ENCODE measurements at places on chromosomes 12 and 14.

DNA sequence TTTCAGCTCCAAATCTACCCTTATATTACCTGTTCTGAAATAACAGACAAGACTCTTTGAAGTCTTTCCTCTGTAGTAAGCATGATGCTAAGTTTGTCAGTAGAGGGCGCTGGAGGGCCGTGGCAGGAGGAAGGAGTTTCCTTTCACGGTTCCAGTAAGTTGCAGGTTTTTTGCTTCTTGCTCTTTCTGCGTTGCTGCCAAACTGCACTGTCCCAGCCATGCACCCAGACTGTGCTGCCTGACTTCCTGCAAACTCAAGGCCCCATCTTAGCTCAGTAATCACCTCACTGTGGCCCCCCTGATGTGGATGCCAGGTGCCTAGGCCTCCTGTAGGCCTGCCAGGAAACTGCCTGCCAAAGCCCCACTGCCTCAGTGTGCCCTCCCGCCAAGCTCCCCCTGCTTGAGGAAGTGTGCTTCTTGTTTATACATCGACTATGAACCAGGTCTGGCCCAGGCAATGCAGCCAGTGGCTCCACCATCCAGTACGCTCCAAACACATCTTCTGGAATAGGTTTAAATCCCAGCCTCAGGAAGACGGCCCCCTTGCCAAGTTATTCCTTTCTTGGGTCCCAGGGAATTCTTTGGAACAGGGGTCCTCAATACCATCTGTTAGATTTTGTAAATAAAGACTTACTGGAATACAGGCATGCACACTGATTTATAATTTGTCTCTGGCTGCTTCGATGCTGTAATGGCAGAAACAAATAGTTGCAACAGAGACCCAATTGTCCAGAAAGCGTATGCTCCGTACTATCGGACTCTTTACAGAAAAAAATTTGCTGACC lies 193.7 kb upstream of the LRIG3 start:
- peak; percentile 90 for DNase-seq

DNA sequence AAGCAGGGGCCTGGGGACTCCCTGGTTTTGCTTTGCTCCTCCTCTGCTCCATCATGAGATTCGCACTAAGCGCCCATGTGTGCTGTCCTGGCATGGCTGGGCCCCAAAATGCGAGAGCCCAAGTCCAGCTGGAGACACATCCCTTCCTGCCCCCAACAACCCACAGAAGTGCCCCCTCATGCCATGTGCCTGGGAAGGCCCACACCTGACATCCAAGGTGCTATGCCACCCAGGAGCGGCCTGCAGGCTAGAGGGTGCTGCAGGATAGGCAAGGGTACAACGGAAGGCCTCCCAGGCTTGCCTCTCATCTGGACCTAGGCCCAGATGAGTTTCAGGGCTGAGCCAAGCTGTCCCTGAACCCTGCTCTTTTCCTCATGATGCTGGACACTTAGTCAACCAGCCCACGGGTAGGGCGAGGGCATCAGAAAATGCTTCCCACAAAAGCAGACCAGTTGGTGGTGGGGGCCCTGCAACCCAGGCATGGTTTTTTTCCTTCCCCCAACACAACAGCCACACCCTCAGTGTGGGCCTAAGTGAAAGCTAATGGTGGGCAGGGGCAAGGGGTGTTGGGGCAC lies 13.2 kb upstream of the KRT80 start:
- no peak for DNase-seq

GRCh38 chr14:66508846-66509621 lies 1.1 kb downstream of the GPHN start:
- peak; percentile 46 for DNase-seq

DNA sequence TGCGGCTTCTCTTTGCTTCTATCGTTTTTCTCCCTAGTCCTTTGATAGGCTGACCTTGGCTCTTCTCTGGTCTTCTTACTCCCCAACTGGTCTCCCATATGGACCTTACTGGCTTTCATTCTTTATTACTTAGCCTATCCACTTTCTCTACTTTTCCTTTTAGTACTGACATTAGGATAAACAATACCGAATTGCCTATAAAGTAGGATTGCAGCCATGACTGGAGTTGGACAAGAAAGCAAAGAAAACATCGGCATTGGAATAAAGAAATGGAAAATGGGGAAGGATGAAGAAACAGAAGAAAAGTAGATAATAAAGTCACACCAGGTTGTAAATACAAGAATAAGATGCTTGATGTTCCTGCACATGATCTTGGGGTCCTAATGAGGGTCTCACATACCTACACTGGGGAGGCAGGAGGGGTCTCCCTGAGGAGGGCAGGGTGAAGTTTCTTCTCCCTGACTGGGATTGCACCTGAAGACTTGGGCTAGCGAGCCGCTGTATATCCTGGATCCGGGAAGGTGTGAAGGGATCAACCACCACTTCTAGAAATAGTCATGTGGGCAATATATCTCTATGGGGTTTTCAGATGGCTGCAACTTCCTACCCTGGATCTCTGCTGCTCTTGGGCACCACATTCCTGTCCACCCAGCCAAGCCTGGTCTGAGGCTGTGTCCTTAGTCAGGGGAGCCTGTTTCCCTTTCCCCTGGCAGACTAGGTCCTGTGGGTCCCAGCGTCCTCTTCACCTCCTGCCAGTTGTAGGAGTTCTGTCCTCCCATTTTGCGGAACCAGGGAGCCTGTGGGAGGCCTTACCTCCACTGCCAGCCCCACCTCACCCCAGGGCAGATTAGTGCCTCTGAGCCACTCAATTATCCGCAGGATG lies 13.1 kb downstream of the NKX2-1 start:
- no peak for DNase-seq

DNA sequence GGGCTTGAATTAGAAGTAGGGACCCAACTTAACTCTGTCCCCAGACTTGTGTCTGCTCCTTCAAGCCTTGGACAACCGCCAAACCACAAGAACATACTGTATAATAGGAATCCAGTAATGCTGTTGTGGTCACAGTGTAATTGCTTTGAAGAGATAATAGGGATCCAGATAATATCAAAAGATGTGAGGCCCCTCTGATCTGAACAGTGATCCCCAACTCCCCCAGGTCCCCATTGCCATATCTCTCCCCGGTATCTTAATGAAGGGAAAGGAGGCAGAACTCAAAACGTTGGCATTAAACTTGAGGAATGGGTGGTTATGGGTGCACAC lies 8.5 kb upstream of the PLEKHH1 start:
- no peak for DNase-seq

GRCh38 chr14:75702122-75702521 lies 41.1 kb downstream of the TTLL5 start:
- DNase-seq, result peak; percentile 18

GRCh38 chr14:69464829-69465228 lies 19.7 kb upstream of the PLEKHD1 start:
- DNase-seq, result no peak

GRCh38 chr14:95291859-95292542 lies 27.7 kb downstream of the CLMN start:
- DNase-seq, result peak; percentile 25

GRCh38 chr12:1080520-1081223 lies 89.6 kb downstream of the ERC1 start:
- no peak for DNase-seq

DNA sequence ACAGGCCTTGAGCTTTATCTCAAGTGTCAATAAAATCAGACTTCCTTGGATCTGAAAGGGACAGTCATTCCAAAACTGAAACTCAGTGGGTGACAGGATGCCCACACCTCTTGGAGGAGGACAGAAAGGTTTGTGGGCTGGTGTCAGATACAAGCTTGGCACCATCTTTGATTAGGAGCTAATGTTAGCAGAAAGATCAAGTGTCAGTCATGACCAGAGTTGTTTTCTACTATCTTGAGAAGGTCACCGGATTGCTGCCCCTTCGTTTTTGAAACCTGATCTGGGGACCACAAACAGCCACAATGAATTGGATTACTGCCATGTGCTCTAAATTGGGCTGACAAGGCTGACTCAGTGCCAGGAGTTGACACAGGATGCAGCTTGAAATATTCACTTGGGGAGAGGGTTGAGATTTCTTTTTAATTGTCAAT lies 88.3 kb downstream of the OTOGL start:
- DNase-seq, result no peak

DNA sequence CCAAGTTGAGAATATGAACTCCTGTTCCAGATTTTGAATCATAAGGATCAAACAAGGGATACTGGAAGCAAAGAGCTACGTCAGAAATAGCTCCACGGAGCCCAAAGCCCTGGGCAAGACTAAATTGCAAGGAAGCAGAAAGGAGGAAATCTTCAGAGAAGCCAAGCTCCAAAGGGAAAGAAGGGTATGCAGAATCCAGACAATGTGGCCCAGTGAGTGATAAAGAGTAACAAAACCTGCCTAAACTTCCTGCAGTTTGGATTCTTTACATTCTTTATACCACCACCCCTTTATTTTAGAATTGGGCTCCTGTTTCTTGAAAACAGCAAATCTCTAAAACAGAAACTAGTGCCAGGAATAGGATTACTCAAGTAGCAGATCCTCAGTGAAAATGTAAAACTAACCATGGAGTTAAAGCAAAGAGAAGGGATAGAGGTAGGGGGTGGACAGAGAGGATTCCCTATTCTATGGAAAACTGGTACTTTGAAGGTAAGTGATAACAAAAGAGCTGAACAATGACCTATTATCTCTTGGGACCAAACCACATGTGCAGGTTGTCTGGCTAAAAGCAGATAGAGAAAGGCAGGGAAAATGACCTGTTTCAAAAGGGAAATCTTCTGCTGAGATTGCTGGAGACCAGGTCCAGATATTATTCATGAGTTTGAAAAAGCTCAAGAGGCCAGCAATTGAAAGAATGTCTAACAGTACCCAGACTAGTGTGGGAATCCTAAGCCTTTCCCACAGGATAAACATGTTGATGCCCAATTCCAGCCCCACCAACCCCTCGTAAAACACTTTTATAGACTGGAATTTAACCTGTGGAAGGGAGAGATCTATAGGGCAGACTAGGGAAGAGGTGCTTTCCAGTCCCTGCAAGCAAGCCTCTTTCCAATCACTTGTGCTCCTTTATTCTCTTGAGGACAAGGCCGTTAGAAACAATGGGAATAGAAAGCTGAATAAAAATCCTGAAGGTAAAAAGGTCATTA lies 24.5 kb downstream of the MBIP start:
- DNase-seq, result no peak

- no peak for DNase-seq
These were observed 12.4 kb downstream of the TMEM120B start for GRCh38 chr12:121724925-121725324.

DNA sequence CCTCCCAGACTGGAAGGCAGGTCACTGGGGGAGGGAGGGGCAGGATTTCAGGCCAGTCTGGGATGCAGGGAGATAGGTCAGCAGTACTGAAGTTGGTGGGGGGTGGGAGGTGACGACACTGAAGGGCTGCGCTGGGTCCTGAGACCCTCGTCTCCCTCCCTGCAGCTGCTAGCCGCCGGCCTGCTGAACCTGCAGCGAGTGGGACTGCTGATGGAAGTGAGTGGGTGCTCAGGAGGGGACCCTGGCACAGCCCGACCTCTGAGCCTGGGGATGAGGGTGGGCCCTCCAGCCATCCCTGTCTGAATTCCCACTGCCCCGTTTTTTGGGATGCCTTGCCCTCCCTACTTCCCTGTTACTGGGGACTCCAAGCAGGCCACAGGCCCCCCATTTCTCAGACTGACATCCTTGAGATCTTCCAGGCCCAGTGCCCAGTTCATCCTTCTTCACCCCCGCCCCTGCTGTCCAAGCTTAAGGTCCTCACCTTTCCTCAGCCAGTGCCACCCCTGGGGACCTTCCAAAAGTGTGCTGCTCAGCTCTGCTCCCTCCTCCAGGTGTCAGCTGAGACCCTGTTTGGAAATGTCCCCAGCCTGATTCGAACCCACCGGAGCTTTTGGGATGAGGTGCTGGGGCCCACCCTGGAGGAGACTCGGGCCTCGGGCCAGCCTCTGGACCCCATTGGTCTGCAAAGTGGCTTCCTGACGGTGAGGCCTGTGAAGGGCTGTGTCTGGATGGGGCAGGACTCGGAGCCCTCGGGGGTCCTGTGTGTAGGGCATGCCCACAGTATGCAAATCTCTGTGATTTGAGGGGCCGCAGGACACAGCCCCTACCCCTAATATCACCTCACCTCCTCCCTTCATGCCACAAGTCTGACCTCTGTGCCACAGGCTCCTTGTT lies 5.5 kb downstream of the PLEKHG6 start:
- no peak for DNase-seq

DNA sequence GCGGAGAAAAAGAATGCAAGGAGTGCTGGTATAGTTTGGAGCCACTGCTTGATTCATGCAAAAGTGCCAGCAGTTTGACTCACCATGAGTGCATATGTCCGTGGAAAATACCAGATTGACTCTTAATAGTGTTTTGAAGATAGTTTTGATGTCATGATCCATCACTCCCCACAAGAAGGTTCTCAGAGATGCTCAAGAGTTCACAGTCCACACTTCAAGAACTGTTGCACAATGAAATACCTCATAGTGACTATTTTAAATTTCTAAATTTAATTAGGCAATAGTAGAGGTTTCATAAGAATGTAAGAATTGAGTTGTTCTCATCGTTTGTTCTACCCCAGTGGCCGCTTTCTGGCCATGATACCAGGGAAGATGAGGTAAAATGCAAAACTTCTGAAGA lies 286.6 kb upstream of the RGS6 start:
- DNase-seq, result no peak

DNA sequence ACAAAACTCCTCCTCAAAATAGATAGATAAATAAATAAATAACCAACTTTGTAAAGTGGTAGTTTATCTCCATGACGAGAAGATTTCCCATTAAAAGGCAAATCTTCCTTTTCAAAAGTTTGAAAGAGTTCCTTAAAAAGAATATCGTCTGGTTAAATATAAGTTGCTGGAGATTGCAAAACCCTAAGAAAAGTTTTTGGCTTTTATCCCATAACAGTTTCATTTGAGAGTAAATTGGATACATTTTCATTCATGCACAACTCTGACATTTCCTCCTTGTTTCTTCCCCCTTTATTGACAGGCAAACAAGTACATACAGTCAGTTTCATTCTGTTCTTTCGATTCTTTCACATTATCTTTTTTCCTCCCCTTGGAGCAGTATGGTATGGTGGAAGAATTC lies 45.4 kb upstream of the BTG1 start:
- no peak for DNase-seq

- no peak for DNase-seq
These were observed 479.8 kb downstream of the ZFP36L1 start for GRCh38 chr14:68312884-68313610.

GRCh38 chr12:873954-874353 lies 75.5 kb downstream of the RAD52 start:
- no peak for DNase-seq

GRCh38 chr14:63543826-63544406 lies 739 bp upstream of the PPP2R5E start:
- DNase-seq, result no peak

GRCh38 chr12:38744041-38744440 lies 161.3 kb downstream of the CPNE8 start:
- DNase-seq, result no peak

DNA sequence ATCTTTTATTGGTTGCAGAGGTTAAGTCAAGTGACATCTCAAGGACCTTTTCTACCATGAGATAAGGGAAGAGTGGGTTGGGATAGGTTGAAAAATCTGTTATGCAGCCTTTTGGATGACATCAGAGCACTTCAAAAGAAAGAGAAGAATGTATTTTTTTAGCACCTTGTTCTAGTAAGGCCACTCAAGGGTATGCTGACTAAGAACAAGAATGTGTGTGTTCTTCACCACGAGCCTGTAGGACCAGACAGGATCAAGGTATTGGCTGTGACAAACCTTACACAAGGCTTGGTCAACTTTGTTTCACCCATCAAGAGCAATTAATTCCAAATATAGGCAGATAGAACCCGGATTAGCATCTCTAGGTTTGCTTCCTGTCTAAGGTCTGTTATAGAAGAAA lies 142.5 kb downstream of the SAMD4A start:
- DNase-seq, result no peak

- DNase-seq, result no peak
These were observed 37.9 kb downstream of the ZFP36L1 start for GRCh38 chr14:68755016-68755353.

- no peak for DNase-seq
These were observed 283.7 kb upstream of the PRKD1 start for GRCh38 chr14:30211326-30211725.

Data from NCI-H446 (cell line).